ENCODE measurements at places on chromosomes 1 and 21. TPM values are rescaled to one million over a fixed set of nuclear protein-coding genes. Genes with fewer than 3 reads are reported as not detected.

JAM2 gene
- 10.5 TPM for polyA plus RNA-seq

TAF13 gene
- 52.2 TPM for polyA plus RNA-seq

RGSL1 gene
- polyA plus RNA-seq, result 0.13 TPM

ADORA3 gene
- 0.49 TPM for polyA plus RNA-seq

CFAP45 gene
- 2.1 TPM for polyA plus RNA-seq

C1orf87 gene
- not detected for polyA plus RNA-seq

FAM72D gene
- polyA plus RNA-seq, result 0.88 TPM

RPE65 gene
- polyA plus RNA-seq, result not detected

CPTP gene
- 0.26 TPM for polyA plus RNA-seq

SPATA46 gene
- not detected for polyA plus RNA-seq

DENND1B gene
- 25.5 TPM for polyA plus RNA-seq

RGS4 gene
- polyA plus RNA-seq, result 2.1 TPM

DNALI1 gene
- polyA plus RNA-seq, result 9.0 TPM

GUCA2B gene
- not detected for polyA plus RNA-seq

TRAPPC3 gene
- 23.2 TPM for polyA plus RNA-seq

USH2A gene
- 0.20 TPM for polyA plus RNA-seq

PBX1 gene
- polyA plus RNA-seq, result 12.4 TPM

C1orf56 gene
- polyA plus RNA-seq, result 18.3 TPM

CELF3 gene
- 0.17 TPM for polyA plus RNA-seq

NGF gene
- polyA plus RNA-seq, result 0.62 TPM

CCDC18 gene
- polyA plus RNA-seq, result 2.6 TPM

S100A7 gene
- not detected for polyA plus RNA-seq

GSTM5 gene
- polyA plus RNA-seq, result 13.3 TPM

LCE1F gene
- polyA plus RNA-seq, result not detected

BMP8A gene
- polyA plus RNA-seq, result not detected

PACC1 gene
- 22.4 TPM for polyA plus RNA-seq

WNT4 gene
- not detected for polyA plus RNA-seq

OR2T29 gene
- not detected for polyA plus RNA-seq

SUSD4 gene
- 153 TPM for polyA plus RNA-seq

BCAN gene
- 11.1 TPM for polyA plus RNA-seq

PTGS2 gene
- 0.13 TPM for polyA plus RNA-seq

PROK1 gene
- polyA plus RNA-seq, result not detected

NPR1 gene
- 1.7 TPM for polyA plus RNA-seq

OR2W3 gene
- not detected for polyA plus RNA-seq

TFF1 gene
- not detected for polyA plus RNA-seq

IL24 gene
- not detected for polyA plus RNA-seq

TMEM269 gene
- not detected for polyA plus RNA-seq

IPO13 gene
- polyA plus RNA-seq, result 23.2 TPM

NUDT4B gene
- polyA plus RNA-seq, result not detected

All from Purkinje cell (primary cell).